ENCODE measurements at places on chromosomes 5 and 9.
A peak's percentile ranks its signal among the peaks of the same experiment; 100 is the strongest.

DNA sequence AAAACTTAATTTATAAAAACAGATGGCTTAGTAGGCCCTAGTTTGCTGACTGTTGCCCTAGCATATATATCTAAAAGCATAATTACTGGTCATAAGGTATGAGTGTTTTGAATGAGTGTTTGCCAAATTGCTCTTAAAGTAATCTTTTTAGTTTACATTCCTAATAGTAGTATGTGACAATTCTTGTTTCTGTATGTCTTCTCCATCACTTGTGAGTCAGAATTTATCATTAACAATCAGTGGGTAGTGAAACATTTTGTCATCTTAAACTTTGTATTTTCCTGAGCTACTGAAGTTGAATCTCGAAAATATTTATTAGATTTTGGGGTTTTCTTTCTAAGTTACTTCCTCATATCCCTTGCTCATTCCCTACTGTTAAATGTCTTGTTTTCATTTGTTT, 49.6 kb downstream of the APC start:
- DNase-seq, result no peak

DNA sequence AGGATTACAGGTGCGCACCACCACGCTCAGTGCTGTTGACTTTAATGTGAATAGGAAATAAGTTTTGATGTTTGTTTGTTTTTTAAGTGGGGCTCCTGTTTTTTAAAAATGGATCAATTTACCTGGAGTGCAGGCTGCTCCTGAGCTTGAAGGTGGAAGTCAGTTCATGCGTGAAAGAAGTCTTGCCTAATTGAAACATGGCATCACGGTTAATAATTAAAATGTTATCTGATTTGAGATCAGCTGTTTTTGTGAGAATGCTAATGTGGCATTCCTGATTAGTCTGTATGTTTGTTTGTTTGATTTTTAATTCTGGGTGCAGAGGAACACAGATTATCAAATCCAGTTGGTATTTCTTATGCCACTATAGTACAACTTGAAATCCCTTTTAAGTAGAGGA, 6.5 kb downstream of the SFXN1 start:
- no peak for DNase-seq

- peak; percentile 59 for DNase-seq
Observed at GRCh38 chr5:58335518-58335917, 124.4 kb downstream of the PLK2 start.

GRCh38 chr5:127919006-127919796, 164.4 kb upstream of the SLC12A2 start:
- DNase-seq, result peak; percentile 69

- DNase-seq, result no peak
Observed at GRCh38 chr5:101278011-101278687, 375.1 kb upstream of the ST8SIA4 start.

DNA sequence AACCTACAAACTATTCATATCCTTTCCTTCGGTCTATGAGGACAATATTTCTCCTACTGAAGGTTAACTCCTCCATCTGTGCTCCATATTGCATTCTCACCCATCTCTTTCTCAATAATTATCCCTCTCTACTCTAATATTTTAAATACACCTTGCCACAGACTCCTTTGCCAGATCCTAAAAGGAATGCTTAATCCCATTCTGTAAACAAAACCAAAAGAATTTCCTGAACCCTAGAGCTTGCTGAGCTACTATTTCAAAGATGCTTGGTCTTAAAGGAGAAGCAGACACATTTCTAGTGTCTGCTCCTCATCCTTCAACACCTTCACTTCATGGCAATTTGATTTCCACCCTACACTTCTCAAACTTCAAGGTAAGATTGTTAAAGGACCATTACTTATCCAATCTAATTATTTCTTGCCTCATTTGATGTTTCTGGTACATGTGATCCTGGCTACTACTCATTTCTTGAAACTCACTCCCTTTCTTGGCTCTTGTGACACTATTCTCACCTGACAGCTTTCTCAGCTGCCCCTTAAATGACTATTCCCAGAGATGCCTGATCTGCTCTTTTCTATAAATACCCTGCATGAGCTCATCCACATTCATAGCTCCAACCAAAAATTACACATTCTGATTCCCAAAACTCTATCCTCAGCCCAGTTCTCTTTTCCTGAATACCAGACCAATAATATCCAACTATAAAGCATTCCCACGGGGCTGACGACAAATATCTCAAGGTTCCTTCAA, 20.2 kb downstream of the HOMER1 start:
- DNase-seq, result no peak

DNA sequence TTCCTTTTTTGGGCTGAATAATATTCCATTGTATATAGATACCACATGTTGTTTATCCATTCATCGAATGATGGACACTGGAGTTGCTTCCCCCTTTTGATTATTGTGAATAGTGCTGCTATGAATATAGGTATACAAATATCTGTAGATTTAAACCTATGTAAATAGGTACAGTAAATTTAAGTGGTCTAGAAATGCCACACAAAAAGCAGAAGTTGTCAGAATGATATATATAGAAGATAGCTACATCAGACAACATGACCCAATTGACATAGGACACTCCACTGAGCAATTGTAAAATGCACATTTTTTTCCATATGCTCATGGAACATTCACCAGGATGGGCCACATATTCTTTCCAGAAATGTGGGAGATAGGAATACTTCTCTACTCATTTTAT, 77.6 kb downstream of the SMIM15 start:
- DNase-seq, result no peak

- no peak for DNase-seq
Observed at GRCh38 chr9:126743041-126743440, 61.8 kb upstream of the ZBTB43 start.

DNA sequence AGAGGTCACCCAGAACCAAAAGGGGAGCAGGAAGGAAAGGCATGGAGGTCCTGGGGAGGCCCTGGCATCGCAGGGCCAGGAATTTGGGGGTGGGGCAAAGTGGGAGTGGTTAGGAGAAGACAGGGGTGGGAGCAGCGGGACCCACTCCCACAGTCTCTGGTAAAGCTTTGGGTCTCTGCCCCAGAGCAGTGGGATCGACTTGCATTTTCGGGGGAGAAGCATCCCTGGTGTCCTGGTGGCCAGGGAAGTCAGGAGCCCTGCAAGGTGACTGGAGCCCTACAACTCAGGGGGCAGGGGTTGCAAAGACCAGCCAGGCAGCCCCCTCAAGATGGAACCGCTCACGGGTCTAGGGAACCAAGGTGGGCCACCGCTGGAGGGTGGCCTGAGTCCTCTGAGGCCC, 22.4 kb upstream of the GTF3C5 start:
- DNase-seq, result no peak

DNA sequence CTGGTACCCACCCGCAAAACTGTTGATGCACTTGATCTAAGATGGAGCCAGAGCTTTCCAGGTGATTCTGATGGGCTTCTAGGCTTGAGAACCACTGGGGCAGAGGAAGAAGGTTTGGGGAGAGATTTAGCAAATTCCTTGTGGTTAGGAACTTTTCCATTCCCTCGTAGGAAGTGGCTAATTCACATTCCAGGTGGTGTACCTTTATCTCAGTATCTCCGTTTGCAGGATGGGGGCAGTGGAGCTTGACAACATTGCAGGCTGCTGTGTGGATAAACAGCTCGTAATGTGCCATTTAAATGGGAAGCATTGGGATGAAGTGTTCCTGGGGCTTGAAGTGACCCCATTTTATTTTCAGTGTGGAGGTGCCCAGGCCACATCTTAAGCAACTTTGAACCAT, 172.9 kb upstream of the IL12B start:
- no peak for DNase-seq

DNA sequence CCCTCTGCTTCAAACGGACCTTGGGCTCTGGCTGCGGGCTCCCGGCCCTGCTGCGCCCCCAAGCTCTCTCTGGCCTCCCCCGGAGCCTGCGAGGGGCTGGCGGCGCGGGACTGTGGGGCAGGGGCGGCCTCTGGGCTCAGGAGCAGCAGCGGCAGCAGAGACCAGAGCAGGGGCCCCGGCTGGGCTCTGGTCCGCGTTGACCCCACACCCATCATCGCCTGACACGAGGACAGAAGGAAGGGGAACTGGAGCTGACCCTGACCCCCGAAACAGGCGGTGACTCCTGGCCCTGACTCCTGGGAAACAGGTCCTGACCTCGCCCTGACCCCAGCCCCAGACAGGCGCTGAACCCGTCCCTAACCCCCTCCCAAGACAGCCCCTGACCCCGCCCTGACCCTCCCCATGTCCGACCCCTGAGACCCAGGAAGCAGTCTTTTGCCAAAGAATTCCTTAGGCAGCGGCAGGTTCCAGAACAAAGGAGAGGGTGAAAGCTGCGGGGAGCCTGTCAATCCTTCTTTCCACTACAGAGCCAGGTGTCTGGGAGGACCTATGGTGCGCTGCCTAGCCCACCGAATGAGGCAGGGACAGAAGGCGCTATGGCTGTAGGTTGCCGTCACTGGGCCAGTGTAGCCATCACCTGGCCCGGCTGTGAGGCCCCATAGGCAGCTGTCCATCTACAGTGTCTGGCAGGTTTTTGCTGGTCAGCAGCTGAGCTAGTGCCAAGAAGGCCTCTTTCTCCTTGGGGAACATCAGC, 74.7 kb upstream of the SPTLC1 start:
- no peak for DNase-seq

DNA sequence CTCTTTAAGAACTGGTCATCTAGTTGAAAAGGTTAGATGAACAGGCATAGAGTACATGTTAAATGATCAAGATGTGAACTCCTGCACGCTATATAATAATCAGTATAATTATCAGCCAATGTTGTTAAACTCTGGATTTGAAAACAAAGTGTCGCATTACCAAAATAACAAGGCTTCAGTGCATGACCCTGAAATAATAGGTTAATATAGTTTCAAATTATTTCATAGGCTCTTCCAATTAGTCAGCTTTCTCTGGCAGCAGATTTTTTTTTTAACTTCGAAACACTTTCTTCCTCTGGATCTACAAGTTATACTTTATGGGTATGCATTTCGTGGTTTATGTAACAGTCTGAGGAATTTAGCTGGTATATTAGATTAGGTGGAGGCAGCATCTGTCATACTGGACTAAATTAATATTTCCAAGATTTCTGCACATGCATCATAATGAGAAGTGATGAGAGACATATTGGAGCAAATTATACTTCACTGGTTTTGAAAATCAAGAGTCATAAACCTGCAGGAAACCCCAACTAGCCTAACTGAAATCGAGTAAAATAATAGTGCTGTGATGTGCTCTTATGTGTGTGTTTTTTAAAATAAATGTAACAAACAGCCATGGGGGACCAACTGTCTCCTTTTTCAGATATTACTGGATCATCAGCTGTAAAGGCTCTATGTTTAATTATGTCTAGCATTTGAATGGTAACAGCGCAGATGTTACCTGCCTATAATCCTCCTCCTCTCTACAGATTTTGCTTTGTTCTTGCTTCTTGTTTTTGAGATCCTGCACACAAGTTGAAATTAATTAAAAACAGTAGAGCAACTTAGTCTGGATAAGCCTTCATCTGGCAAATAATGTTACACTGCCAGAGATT, 85.9 kb upstream of the CKMT2 start:
- no peak for DNase-seq

GRCh38 chr5:51201024-51201423, 182.2 kb upstream of the ISL1 start:
- DNase-seq, result no peak

DNA sequence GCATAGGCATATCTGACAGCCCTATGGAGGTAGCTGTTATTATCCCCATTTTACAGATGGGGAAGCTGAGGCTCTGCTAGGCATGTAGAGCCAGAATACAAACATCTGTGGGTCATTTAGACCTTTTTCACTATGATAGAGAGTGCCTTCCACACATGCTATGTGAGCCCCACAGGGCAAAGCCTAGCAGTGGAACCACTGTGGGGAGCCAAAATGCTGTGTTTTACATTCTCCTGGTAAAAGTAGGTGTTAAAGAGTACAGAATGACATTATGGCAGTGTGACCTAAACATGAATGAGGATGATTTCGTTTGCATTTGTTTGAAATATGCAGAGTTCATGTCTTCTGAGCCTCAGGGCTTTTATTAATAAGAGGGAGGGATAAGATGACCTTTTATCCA, 265.2 kb downstream of the MAST4 start:
- DNase-seq, result peak; percentile 33

Data from T47D (cell line).